ENCODE measurements at places on chromosomes 2 and 18.

GRCh38 chr2:190467575-190468083, 59.5 kb downstream of the MFSD6 start:
- DNase-seq, result no peak

- no peak for DNase-seq
Observed at GRCh38 chr2:72780477-72780876, 45.4 kb downstream of the EXOC6B start.

- DNase-seq, result no peak
Observed at GRCh38 chr2:9658972-9659371, 28.2 kb upstream of the YWHAQ start.

GRCh38 chr2:136492901-136493300, 272.4 kb upstream of the THSD7B start:
- no peak for DNase-seq

DNA sequence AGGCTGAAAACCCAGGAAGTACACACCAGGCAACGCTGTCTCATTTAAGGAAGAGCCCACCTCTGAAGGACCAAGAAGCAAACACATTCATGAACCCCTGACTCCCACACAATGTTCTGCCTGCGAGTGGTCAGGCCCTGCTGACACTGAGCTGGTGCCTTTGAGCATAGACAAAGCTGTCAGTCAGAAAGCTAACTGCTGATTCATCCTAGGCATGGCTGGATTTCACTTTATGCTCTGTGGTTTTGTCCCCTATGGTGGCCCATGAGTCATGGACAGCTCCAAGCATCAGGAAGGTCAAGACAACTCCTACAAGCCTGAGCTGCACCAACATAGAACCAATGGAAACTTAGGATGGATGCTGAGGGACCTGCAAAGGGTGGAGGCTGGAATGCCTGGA, 78.9 kb downstream of the UXS1 start:
- no peak for DNase-seq

DNA sequence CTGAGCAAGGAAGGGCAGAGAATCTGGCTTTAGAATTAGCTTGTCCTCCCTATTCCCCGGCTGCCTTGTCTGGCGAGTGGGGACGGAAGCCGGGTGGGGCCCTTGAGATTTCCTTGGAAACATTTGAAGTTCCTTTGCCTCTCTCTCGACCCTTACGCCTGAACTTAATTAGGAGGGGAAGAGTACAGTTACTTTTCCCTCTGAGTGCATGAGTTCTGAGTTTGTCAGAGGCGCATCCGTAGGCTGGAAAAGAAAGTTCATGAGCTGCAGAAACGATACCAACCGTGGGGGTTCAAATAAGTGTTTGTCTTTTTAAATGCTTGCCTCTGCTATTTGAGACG, 468 bp downstream of the PIKFYVE start:
- DNase-seq, result no peak

DNA sequence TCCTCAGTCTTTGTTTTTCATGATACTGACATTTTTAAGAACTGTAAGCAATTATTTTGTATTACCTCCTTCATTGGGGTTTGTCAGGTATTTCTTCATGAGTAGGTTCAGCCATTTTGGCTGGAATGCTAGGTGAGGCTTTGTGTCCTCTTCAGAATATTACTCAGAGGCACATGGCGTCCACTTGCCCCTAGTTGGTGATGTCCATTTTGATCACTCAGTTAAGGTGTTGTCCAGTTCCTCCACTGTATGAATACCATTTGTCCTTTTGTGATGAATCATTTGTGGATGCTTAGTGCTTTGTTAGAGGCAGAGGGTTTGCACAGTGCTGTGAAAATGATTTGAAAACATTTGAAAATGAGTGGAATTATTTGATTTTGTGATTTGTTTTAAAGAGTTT, 4.7 kb downstream of the IL1RL2 start:
- DNase-seq, result no peak

GRCh38 chr2:160920791-160921303, 239.4 kb upstream of the TANK start:
- DNase-seq, result peak; percentile 21

GRCh38 chr2:98896944-98897343, 39.1 kb downstream of the CRACDL start:
- no peak for DNase-seq

DNA sequence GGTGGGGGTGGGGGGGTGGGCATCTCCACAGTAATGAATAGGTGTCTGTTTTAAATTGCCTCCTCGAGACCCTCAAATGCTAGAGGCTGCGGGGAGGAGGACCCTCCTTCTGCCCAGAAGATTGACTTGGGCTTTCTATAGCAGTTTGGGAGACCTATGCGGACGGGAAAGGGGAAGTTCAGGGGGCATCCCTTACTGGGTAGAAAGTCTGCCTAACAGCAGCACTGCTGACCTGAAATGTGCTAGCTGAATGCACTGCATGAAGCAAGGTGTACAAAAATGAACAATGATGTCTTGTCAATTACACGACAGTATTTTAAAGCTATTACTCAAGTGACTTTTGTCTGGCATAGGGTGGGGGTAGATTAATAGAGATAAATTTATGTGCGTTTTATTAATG, 2.5 kb downstream of the DCC start:
- no peak for DNase-seq

GRCh38 chr18:78632111-78632541, 347.5 kb upstream of the SALL3 start:
- DNase-seq, result no peak

DNA sequence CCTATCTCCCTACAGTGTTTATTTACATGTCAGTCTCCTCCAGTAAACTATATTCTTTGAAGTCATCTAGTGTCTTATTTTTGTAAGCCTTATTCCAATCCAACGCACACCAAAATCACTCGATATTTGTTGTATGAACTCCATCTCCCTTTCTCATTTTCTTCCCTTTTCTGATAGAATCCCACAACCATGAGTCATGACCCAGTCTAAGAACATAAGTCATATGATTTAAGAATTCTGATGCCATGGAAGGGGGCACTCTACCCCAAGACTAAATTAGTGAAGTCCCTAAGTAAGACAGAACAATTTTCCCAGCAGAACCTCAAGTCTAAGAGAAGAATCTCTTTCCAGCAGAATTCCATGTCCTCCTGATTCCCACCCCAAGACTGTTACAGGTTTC, 5.4 kb downstream of the CHMP3 start:
- no peak for DNase-seq

GRCh38 chr2:177129610-177130009, 83.0 kb upstream of the HNRNPA3 start:
- DNase-seq, result no peak

GRCh38 chr2:6657855-6658254, 207.9 kb downstream of the CMPK2 start:
- no peak for DNase-seq

GRCh38 chr2:147600646-147601045, 244.2 kb upstream of the ACVR2A start:
- DNase-seq, result no peak
